ENCODE measurements at places on chromosomes 11 and 22.
A peak's percentile ranks its signal among the peaks of the same experiment; 100 is the strongest.

GRCh38 chr11:77401486-77402217, 72.2 kb downstream of the PAK1 start:
- no peak for ATAC-seq

GRCh38 chr11:66659763-66660162, 17.9 kb downstream of the RBM4B start:
- no peak for ATAC-seq

DNA sequence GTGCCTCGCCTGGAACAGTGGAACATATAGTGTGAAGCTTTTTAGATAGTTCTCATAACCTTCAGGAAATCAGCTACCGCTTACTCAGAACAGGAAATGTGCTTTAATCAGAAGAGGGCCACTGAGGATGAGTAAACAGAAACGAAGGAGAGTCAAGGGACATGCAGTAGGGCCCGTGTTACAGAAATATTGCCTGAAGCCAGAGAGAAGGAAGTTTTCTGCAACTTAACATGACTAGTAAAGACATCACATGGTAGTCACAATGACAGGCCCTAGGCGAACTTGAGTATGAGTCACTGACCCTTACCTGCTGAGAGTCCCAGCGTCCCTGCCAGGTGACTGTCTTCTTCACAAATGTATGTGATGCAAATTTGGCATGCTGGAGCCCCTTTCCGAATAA, 39.4 kb downstream of the CARD18 start:
- no peak for ATAC-seq

DNA sequence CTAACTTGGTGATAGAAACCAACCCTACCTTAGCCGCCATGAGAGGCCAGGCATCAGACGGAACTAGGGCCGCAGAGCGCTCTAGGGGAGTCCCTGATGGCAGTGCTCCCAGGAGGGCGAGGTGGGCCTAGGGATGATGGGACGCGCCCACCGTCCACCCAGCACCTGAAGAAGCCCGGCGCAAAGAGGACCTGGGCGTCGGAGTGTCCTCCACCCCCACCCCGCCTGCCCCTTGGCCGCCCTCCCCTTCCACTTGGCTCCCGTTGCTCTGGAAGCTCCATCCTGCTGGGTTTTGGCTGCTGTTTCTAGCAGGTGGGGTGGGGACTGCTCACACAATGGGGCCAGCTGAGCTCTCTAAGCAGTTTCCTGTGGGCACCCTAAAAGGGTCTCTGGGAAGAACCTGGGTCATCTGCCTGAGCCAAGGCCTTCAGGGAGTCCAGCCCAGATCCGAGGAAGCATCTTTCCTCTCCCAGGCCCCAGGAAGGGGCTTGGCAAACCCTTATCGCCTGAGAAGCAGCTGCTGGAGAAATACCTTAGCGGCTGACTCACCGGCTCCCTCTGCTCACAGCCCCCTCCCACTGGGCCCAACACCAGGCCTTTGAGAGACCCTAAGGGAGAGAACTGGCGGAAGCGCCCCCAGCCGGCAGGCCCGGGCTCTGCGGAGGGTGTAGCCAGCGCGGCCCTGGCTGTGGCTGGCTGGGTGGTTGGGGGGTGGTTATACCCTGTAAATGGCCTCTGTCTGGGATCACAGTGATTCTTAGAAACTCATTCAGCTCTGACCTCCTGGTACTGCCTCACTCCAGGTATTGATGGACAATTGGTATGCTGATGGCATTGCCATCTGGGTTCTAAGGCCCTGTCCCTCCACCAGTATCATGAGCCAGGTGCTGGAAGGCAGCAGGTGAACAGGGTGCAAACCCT, 19.3 kb downstream of the CREB3L1 start:
- ATAC-seq: peak; percentile 40

GRCh38 chr11:74000307-74001133, 8.4 kb downstream of the UCP3 start:
- no peak for ATAC-seq

- ATAC-seq: no peak
Measured at GRCh38 chr22:27212102-27212501, 554.7 kb downstream of the MIAT start.

- ATAC-seq: no peak
Measured at GRCh38 chr11:75811485-75811884, 3.5 kb upstream of the UVRAG start.

DNA sequence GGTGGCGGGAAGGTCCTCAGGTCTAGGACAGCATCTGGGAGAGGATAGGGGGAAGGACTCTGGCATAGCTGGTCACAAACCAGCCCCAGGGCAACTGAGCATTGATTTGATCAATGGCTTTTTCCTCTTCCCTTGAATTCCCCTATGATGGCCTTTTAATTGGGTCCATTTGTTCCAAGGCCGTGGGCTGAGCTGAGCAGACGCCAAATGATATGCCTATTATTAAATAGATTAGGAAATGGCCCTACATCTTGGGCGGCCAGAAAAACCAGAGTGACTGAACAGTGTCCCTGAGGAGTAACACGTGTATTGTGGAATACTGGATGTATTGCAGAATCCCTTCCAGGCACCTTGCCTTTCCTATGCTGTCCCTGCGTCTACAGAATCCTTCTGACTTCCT, 26.7 kb upstream of the P2RY6 start:
- no peak for ATAC-seq

DNA sequence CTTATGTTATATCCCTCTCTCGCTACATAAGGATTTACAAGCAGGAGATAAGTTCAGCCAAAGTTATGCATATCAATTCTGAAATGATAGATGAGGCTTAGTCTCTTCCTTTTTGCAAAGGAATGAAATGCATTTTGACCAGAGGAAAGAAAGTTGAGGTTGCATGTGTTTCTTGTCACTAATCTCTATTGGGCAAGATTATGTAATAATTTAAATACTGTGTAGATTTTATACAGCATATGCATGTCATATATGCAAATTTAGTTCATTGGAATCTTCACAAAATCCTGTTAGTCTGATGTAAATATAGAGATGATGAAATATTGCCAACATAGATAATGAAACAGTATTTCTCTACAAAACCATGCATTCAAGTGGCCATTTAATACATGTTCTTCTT, 858.7 kb upstream of the RAG2 start:
- no peak for ATAC-seq

DNA sequence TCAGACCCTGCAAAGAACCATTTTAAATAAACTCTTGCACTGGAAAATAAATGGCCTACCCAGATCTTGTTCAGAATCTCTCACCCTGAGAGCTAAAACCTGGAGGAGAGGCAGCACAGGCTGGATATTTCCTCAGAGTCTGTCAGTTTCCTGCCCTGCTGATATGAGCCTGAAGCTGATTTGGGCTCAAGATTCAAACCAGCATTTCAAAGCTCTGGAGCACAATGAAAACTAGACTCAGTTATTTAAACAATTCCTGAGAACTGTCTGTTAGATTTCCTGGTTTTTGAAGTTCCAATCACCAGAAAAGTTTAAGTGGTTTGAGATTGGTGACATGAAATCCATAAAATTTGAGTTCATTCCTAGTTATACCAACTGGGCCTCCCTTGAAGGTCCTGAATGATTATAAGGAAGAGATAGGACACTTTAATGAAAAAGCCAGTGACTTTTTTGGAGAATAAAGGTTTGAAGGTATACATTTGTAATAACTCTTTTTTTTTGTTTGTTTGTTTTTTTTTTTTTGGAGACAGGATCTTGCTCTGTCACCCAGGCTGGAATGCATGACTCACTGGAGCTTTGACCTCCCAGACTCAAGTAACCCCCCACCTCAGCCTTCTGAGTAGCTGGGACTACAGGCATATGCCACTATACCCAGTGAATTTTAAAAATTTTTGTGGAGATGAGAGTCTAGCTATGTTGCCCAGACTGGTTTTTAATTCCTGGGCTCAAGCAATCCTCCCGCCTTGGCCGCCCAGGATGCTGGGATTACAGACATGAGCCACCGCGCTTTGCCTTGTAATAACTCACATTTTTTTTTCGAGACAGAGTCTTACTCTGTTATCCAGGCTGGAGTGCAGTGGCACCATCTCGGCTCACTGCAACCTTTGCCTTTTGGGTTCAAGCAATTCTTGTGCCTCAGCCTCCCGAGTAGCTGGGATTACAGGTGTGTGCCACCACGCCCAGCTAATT, 8.0 kb upstream of the ESAM start:
- ATAC-seq: peak; percentile 52

DNA sequence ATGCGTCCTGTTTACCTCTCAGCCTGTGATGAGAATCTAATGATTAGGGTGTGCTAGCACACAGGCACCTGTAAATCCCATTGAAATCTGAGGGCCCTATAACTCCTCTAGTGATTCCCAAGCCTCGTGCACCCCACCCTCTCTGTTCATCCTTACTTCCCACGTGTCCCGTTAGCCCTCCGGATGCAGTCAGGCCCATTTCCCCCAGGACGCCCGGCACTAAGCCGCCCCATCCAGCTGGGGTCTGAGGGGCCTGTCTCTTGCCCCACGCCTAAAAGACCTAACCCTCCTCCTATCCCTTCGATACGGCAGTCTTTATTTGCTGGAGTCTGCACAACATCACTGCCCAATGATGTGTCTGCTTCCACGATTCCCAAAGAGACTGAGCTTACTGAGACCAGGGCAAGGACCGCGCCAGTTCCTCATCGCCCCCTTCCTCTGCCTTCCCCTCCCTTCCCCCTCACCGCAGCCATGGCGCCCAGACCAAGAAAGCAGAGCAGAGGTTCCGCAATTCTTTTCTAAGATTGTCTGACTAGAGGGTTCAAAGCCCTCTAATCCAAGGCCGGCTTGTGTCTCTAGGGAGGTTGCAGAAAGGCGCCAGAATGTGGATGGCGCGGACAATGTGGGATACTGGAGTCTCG, 1.1 kb upstream of the FADS2 start:
- ATAC-seq: no peak

DNA sequence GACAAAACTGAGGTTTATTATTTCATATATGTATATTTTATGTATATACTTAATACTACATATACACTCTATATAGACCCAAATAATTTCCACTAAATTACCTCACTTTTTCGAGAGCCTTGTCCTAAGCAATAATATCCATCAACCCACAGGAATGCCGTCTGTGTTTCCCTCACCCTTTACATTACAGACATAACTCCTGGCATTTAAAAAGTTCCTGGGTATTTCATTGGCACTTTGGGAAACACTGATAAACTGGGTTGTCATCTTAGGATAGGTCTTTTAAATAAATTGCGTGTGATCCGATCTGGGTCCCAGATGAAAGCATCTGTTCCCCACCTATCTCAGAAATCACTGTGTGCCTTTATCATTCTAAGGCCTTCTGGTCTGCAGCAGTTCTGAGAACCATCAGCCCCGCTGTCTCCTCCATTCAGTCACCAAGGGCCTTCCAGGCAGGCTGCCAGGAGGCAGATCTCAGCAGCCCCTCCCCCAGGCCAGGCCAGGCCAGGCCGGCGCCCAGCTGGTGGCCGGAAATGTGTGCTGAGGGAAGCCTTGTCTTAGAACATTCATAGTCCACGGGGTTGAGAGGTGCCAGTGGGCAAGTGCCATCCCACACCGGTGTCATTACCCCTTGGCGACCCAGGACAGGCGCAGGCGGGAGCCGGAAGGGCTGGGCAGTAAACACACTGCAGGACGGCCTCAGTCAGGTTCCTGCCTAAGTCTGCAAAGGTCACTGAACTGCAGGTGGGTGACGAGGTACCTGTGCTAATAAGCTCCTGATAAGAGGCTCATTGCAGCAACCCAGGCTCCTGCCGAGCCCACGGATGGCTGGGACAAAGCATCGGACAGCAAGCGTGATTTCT, 3.3 kb downstream of the FGF19 start:
- peak; percentile 92 for ATAC-seq

- ATAC-seq: no peak
Measured at GRCh38 chr11:1064167-1064566, 10.5 kb upstream of the MUC2 start.

- no peak for ATAC-seq
Measured at GRCh38 chr11:56172256-56172830, 4.1 kb upstream of the OR5J2 start.

DNA sequence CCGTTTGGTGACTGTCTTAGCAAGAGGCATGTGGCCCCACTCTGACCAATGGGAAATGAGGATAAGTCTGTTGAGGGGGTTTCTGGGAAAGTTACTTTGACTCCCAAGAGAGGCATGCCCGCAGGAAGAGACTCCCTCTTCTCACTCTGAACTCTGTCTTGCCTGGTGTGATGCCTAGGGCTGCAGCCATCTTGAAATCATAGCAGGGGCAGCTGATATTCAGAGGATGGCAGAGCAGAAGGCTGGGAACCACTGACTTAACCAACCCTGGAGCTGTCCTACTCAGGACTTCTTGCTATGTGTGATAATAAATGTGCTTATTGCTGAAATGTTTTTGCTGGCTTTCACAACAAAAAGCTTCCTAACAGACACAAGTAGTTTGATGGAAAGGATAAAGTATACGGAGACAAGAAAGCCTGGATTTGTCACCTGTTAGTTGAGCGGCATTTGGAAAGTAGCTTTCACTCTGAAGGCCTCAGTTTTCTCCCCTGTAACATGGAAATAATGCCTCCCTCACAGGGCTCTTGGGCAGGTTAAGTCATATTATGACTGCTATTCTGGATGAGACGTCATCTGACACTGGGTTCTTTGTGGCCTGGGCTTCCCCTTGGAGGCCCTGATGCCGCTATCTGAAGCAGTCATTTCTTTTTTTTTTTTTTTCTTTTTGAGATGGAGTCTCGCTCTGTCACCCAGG, 128.5 kb downstream of the CEP164 start:
- ATAC-seq: no peak

GRCh38 chr11:119584193-119585042, 144.6 kb downstream of the NECTIN1 start:
- ATAC-seq: peak; percentile 85

DNA sequence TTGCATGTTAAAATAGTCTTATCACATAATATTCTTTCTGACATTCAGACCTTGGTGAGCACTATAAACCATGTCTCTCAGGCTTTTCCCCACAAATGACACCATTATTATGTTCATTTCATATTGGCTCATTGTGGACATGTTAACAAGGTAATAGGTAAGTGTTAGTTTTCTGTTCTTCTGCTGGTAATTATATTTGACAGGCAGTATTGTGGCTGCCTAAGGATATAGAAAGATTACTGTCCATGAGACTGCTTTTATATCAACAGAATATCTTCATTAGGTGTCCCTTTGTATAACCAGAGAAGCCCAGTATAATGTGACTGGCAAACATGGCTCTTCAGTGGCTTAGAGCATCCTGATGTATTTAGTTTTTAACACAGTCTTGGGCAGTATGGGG, 590.7 kb downstream of the NELL1 start:
- no peak for ATAC-seq

- no peak for ATAC-seq
Measured at GRCh38 chr22:25923914-25924313, 181.9 kb downstream of the MYO18B start.

DNA sequence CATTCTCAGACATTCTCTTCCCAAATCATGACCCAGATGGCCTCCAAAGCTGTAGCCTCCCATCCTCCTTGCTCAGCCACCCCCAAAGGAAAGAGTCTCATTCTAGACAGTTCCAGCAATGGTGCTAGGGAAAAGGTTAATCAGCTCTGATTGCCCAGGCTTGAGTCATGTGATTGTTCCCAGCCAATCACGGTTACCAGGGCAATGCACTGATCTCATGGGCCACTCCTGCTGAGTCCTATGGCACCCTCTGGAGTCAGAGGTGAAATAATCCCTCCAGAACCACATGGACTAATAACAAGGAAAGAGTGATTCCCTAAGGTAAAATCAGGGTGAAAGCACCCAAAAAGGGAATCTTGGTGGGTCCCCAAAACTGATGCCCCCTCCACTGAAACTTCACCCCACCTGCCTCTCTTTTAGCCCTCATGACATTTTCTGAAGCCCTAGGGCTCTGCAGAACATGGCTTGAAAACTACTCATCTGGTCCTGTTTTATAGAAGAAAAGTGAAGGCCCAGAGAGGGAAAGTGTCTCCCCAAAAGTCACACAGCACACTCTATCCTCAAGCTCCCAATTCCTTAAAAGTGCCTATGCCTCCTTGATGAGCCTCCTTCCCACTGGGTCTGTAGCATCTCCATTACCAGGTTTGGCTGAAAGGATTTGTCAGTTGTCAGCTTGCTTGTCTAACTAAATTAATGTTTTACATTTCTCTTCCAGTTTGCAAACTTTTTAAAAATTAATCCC, 203.7 kb downstream of the MN1 start:
- ATAC-seq: peak; percentile 65
